Esophagus mucosa (tissue), 1 donor: ENCODE measurements at places on chromosomes 11 and 22.

DNA sequence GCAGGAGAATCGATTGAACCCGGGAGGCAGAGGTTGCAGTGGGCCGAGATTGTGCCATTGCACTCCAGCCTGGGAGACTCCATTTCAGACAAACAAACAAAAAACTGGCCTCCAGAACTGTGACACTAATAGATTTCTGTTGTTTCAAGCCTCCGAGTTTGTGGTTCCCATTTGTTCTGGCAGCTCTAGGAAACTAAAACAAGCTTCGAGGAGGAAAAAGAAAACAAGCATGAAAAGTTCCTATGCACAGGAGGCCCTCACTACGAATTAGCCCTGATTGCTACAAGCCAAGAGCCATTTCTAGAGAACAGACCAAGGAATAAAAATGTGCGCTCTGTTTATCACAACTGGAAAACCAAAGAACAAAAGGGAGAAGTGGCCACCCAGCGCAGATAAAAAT lies 47.8 kb upstream of the SHANK2 start:
- ATAC-seq: no peak

DNA sequence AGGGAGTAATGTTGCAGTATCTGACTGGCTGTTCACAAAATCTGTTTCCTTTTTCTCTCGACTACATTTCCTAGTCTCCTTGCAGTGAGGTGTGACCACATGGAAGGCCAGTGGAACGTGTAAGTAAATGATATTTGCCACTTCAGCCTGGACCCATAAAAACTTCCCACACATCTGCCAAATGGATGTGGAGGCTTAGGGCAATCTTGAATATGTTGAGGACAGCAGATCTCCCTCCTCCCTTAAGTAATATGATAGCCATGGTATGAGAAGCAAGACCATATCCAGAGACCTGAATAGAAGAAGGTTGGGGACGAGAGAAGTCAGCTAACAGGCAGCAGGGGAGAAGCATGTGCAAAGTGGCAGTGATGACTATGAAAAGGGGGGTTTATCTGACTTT lies 33.0 kb upstream of the C11orf87 start:
- no peak for ATAC-seq

DNA sequence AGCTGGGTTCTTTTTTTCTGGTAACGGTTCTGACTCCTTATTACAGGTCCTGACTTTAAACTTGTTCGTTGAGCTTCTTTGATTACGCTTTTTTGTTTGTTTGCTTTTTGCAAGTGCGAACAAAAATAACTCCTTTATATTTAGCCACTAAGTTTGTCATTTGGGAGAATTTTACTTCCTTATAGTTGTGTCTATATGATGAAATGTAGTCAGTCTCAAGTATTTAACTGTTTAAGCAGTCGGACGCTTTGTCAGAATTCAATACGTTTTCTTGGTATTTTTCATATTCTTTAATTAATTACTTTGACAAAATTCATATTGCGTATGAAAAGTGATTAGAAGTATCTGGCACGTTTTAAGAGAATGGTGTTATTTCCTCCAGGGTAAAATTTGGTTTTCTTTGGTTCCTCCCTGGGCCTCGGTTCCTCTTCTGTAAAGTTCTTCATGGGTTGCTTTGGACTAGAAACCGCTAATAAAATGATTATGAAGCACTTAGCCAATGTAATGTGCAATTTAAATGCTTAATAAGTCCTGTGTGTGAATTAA lies 1.3 kb downstream of the CBL start:
- ATAC-seq: no peak

DNA sequence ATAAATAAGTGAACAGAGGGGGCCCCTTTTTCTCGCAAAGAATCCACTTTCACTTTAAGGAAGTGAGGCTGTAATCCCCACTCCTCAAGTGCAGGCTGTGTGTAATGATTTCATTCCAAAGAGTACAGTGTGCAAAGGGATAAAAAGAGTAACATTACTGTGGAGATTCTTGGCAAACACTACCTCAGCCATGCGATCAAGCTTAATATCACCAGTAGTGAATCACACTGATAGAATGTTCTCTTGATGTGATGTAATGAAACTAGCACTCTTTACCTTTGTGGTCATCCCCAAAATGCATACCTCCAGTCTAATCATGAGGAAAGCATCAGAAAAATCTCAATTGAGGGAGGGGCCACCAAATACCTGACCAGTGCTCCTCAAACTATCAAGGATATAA lies 246.1 kb upstream of the CHORDC1 start:
- ATAC-seq: no peak

- ATAC-seq: no peak
These were observed 27.1 kb downstream of the VPS37C start for GRCh38 chr11:61133956-61134662.

DNA sequence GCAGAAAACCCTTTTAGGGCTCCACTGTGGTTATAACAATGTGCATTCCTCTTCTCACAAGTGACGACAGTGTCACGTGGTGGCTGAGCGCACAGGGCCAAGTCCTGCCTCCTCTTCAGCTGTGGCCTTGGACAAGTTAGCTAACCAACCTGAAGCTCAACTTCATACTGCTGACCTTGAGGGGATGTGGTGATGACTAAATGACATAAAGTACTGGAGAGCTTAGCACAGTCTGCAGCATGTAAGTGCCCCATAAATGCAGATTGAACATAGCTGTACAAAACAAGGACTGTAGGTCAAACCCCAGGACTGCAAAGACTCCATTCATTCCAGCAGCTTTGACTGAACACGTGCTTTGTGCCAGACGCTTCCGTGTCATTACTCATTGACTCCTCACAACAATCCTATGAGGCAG lies 20.1 kb upstream of the MRGPRX2 start:
- peak; percentile 87 for ATAC-seq

DNA sequence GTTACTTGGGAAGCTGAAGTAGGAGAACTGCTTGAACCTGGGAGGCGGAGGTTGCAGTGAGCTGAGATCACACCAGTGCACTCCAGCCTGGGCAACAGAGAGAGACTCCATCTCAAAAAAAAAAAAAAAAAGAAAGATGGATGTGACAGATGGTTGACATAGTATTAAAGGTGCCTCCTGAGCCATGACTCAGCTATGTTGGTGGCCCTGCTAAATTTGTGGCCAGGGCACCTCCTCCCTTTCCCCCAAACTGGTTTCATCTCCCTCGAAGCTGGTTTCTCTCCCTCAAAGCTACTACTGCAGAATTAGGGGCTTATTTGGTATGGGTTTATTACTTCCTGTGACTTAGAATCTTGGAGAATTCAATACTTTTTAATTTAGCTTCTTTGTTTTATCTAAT lies 31.5 kb downstream of the SDHD start:
- no peak for ATAC-seq

- no peak for ATAC-seq
These were observed 74.7 kb downstream of the KCNQ1 start for GRCh38 chr11:2519517-2519861.

GRCh38 chr22:40251106-40251505 lies 73.4 kb downstream of the TNRC6B start:
- ATAC-seq: no peak

DNA sequence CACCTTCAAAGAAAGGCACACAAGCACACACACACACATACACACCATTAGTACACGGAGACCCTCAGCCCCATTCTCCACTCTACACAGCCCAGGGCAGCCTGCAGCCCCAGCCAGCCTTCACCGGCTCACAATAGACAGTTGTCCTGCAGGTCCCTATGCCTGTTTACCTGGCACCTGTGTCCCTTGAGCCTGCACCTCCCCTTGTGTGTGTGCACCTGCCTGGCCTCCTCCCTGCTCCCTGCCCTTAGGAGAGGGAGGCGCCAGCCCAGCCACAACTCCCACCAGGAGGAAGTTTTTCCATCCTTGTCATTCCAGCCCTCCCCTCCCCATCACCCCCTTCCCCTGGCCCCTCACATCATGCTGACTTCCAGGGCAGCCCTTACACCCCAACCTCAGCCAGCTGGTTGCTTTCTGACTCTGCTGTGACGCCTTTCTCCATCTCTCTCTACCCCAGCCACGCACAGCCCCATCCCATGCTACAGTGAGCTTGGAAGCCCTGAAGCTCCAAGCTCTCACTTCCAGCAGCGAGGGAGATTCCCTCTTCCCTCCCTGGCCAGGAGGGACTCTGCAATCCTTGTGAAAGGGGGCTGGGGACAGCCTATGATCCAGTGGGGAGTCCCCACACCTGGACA lies 4.4 kb downstream of the AHNAK start:
- no peak for ATAC-seq

- no peak for ATAC-seq
These were observed 36.5 kb upstream of the SLC22A24 start for GRCh38 chr11:63180536-63180935.

DNA sequence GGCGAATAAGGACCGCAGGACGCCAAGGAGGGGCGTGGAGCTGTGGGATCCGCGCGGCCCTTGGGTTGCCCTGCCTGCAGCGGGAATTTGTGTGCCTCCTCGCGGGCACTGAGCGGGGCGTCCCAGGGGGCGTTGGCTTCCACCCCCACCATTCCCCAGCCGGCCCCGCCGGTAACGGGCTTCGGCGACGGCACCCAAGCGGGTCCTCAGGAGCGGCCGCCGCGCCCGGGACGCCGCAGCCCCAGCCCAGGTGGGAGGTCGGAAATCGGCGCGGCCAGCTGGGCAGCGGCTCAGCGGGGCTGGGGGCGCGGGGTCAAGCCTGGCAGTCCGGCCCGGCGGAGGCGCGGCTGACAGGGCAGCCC lies 320 bp downstream of the CLTCL1 start:
- peak; percentile 6 for ATAC-seq

DNA sequence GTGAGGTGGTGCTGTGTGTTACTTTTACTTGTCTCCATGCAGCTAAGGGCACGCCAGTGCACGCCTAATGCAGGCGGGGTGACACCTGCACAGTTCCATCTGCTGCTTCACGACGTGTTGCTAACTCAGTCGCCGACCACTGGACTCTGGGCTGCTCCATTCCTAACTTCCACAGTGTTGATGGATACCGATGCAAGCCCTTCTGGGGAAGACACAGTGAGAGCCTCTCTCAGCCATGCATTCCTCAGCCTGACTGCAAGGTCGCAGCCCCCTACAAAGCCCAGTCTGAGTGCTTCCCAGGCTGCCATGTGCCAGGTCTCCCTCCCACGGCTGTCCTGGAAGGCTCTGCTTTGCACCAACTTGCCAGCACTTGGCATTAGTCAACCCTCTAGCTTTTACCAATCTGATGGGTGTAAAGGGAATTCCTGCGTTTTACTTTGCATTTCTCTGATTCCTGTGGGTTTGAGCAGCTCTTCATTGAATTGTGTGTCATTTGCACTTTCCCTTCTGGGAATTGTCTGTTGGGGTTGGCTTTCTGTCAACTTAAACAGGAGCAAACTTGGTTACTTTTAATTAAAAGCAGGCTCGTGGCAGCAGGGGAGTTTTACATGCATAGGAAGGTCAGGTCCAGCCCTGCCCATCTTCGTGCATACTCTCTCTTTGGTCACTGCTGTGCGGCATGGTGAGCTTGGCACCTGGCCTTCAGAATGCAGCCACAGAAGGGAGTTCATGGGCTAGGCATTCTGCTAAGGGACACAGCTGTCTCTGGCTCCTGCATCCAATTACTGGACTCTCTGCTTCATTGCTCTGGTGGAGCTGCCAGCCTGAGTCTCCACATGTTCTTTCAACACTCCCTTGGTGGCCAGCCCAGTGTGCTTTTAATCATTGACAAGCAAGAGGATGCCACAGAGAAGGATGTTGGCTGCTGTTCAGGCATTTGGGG lies 34.6 kb upstream of the SHANK2 start:
- peak; percentile 57 for ATAC-seq

GRCh38 chr11:116504541-116505297 lies 268.1 kb downstream of the BUD13 start:
- ATAC-seq: no peak

GRCh38 chr11:74636630-74637184 lies 44.3 kb downstream of the POLD3 start:
- peak; percentile 80 for ATAC-seq

- ATAC-seq: no peak
These were observed 69.8 kb downstream of the TRIM29 start for GRCh38 chr11:120068114-120068573.

- ATAC-seq: no peak
These were observed 3.0 kb downstream of the THY1 start for GRCh38 chr11:119419834-119420492.

DNA sequence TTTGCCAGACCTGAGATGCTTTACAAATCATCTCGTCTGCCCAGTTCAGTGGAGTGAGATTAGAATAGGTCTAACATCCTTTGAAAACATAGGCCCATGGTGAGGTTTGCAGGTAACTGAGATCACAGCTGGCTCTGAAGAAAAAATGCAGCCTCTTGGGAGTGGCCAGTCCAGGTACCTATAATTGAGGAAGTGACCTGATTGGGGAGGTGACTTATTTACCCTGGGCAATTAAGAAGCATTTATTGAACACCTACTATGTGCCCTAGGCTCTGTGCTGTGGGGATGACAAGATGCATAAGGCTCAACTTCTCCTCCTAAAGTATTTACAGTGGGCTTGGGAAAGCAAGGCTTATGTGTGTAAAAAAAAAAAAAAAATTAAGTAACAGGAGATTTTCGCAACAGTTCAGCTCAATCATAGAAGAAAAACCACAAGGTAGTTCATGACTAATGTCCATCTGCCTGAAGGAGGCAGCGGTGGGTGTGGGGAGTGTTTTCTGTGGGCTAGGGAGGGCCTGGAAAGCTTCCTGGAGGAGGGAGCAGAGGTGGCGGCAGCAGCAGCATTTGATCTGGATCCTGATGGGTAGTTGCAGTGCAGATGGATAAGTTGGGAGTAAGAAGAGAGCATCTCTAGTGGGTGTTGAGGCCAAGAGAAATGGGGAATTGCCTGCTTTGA lies 16.1 kb downstream of the MICAL2 start:
- peak; percentile 50 for ATAC-seq

DNA sequence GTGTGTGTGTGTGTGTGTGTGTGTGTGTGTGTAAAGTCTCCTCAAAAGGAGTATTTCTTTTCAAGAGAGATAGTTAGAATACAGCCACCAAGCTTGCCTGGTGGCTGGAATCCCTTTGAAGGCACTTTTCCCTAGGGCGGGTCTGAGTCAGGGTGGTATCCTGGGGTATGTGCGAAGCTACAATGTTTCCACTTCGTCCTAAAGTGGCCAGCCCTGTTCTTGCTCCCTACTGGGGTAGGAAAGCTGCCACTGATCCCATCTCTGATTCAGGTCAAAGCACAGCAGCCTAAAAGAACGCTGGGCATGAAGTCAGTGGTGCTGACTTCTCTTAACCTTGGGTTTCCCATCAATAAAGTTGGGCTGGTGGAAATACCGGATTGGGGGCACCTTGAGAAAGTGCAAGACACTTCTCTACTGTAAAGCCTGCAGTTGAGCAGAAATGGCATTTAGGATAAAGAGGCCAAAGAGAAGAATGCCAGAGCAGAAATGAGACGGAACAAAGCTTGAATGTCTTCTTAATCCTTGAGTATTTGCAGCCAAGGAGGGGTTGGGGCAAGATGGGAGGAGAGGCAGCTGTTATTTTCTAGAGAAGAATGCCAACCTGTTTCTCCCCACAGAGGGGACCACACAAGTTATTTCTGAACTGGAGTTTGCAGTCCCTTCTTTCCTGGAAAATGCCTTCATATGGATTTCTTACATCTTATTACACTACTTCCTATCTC lies 35.3 kb downstream of the ZNRF3 start:
- ATAC-seq: peak; percentile 25

- no peak for ATAC-seq
These were observed 22.5 kb downstream of the LRP4 start for GRCh38 chr11:46895821-46896220.

DNA sequence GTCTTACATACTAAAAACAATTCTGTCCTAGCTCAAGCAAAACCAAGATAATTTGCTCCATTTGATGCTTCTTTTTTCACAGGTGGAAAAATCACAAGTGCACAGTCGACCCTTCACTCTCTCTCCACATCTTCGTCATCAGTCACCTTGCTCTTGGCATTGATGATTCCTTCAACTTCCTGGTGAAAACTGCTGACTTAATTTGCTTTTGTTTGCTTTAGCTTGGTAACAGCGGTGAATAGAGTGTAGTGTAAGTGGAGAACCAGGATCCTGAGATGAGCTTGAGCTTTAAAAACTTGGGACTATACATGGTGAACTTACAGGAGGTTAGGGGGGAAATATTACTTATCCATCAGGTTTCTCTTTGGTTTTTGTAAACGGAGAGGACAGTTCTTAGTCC lies 331.1 kb upstream of the ARHGAP42 start:
- no peak for ATAC-seq
